ENCODE measurements at places on chromosomes 13 and 19.

GRCh38 chr13:64274481-64275217, 2859.0 kb upstream of the PCDH20 start:
- DNase-seq: no peak

- DNase-seq: no peak
These were observed 1.1 kb upstream of the PSMC4 start for GRCh38 chr19:39969681-39970424.

DNA sequence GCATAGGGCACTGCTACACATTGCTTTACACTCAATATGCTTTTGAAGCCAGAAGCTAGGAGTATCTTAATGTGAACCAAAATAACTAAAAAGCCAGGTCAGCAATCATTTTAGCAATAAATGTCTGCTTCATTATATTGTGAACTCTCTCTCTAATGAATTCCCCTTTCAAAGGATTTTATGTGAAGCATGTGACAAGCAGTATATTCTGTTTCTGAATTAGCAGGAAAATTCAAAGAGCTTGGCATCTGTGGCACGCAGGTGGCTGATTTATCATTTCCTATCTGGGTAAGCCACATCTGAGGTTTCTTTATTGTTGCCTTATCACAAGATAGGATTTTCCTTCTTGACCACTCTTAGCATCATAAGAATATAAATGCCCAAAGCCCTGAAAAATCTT, 56.8 kb upstream of the KLF12 start:
- DNase-seq: no peak

- no peak for DNase-seq
These were observed 14.7 kb downstream of the NHLRC3 start for GRCh38 chr13:39052944-39053343.

DNA sequence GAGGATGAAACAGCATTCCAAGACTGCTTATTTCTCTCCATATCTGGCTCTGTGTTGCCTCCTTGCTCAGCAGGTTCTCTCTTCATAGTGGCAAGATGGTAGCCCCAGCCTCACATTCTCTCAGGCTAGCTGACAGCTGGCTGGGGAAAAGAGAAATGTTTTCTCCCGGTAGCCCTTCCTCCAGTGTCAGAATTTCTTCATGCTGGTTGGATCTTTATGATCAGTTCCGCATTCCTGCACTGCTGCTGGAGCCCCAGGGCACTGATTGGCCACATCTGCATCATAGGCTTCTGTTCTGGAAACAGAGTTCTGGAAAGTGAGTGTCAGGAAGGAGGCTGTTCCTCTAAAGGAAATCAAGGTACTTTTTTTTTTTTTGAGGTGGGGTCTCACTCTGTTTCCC, 24.6 kb downstream of the POP4 start:
- no peak for DNase-seq

DNA sequence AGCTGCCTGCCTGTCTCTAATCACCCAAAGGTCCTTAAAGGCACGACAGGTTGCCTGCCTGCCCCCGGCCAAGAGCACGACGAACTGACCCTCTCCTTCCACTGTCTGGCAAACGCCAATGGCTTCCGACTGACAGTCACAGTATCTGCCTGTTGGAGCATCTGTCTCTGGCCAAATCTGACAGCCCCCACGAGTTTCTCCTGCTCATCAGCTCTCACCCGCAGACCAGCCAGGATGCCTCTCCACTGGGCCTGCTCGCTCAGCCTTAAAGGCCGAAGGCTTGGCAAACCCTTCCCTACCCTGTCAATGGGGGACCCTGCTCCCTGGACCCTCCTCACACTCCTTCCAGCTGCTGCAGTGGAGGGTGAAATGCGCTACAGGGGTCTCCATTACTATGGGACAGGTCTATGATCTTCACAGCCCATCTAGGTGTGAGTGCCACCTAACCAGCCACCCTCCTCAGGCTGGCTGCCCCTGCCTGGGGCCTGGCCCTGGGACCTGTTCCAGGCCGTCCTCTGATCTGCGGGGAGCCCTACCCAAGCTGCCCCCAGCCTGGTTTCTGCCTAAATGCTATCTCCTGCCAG, 932 bp downstream of the FAM83E start:
- DNase-seq: no peak

DNA sequence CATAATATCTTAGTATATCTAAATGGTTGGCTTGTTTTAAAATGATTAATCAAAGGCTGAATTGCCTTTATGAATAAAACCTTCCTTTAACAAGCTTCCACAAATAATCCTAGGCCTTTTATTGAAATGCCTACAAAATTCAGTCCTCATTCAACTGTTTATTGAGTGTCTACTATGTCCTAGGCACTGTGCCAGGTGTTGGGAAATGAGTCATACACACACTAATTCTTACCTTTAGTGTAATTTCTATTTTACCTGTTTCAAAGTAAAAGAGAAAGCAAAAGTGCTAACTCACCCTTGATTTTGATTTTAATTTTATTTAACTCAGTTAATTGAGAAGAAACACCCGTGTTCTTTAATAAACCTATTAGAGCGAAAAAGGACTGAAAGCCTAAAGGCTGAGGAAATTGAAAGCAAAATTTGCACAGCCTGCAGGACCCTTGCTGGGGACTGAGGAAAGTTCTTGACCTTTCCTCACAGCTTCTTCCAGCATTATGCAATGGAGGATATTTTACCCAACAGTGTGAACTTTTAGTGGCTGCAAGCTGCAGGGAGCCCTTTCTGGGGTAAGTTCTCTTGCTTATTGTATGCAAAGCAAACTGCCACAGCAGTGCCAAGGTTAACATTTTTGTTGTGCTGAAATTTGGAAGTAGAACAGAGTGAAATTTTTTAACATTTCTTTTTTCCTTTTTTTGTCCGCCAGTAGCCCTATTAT, 83.1 kb downstream of the B3GLCT start:
- DNase-seq: no peak

GRCh38 chr19:10876459-10877240, 5.3 kb downstream of the CARM1 start:
- no peak for DNase-seq
